ENCODE measurements at places on chromosomes 2 and 18. TPM values are rescaled to one million over a fixed set of nuclear protein-coding genes. Genes with fewer than 3 reads are reported as not detected.

- DNase-seq, result no peak
Observed at GRCh38 chr2:145503511-145503910, 983.6 kb upstream of the ZEB2 start.

DNA sequence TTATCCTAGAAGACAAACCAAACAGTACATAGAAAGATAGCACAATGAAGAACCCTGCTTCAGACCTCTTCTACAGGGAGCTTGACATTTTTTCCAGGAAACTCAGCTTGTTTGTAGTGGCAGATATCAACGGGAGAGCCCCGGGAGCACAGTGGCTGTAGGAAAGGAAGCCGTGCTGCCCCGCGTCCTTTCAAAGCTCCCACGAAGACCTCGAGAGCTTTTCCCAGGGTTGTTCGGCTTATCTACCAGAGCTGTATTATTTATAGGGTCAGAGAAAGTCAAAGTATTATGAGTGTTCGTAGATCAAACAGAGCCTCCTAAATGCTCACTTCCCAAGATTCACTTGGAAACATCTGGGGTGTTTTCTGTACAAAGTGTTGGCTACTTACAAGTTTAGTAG lies 167.1 kb upstream of the COPS8 start:
- no peak for DNase-seq

Gene NXPH2
- 1.3 TPM for total RNA-seq

DNA sequence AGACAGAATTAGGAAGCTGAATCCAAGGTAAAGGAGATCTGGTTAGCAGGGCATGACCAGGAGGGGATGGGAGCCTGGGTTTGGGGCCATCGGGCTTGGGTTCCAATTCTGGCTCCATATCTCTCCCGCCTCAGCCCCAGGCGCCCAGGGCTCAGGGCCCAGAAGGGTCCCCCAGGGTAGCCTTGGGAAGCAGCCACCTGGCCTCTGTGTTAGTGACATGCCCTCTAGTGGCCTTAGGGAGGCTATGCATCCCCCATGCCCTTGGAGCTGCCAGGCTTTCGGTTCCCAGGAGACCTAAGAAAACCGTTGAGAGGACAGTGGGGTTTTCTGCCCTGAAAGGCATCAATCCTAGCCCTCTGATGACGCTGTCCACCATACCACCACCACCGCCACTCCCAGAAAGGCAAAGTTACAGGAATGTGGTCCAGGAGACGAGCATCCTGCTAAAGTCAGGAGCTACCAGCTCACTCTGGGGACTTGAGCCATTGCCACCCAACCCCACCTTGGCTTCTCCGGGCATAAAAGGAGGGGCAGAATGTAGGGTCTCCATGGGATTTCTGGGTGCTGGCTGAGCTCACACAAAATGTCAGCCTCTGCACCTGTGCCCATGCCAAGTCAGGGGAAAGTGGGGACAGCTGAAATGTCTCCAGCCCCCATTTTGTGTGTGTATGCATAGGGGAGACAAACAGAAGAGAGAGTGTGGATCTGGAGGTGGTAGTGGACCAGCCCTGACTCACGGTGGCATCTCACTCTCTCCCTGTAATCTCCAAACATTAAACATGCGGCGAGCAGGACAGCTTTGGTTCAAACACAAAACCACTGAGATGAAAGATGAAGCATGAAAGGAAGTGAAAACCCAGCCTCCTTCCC lies 56.5 kb downstream of the EMX1 start:
- DNase-seq, result peak; percentile 82

Gene GALNT14
- total RNA-seq, result 2.7 TPM

Gene ACMSD
- not detected for total RNA-seq

DNA sequence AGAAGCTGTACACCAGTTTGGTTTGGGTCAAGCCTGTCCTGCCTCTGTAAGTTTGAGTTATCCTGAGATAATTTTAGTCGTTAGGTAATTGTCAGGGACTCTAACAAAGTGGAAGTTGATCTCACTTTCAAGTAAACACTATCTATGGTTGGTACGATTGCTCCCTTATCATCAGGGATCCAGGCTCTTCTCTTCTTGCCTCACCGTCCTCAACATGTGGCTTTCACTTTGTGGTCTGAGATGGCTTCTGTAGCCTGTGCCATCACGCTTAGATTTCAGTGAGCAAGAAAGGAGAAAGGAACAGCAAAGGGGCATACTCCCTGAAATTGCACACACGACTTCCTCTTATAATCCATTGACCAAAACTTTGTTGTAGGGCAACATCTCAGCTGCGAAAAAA lies 115.6 kb downstream of the CTAGE1 start:
- no peak for DNase-seq
